Natural killer cell treated with Interleukin-12 subunit alpha and Interleukin-12 subunit beta and Interleukin-15 and Interleukin-18, amount 100 ng/mL, for 72 hours (primary cell): ENCODE measurements at places on chromosomes 11 and 22. TPM values are rescaled to one million over a fixed set of nuclear protein-coding genes. Genes with fewer than 3 reads are reported as not detected.

GRCh38 chr11:119027561-119028345, 2.9 kb downstream of the SLC37A4 start:
- no peak overlapping the region for H3K4me3 ChIP-seq
- no peak overlapping the region for H3K27ac ChIP-seq
- peaks cover 12% of the 10 kb centered on the region for H3K36me3 ChIP-seq

DNA sequence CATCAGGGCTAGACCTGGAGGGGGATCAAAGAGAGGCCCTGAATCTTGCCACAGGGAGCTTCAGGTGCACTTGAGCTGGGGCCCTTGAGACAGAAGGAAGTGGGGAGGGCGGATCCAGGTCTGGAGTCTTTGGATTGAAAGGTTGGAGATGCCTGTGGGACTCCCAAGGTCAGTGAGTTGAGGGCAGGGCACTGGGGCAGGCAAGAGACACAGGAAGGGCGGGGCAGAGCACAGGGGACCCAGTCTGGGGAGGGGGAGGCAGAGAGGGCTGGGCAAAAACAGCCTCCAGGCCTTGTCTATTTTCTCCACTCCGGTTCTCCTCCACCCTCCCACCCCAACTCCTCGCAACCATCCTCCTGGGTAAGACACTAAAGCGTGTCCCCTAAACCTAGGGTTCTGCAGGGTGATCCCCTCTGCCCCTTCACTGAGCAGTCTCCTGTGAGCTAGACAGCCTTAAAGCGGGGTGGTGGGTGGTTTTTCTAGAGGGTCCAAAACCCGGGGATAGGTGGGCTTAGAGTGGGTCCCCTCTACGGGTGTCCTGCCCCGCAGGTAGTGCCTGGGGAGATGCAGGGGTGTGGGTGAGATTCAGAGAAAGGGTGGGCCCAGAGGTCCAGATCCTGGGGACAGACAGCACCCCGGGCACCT, 38.6 kb upstream of the CELSR1 start:
- H3K4me3 ChIP-seq: peak overlapping the region; percentile 56
- no peak for DNase-seq
- peaks cover 10% of the 10 kb centered on the region for H3K36me3 ChIP-seq
- H3K4me1 ChIP-seq: peaks cover 24% of the 10 kb centered on the region
- no peaks in the 10 kb centered on the region for H3K27me3 ChIP-seq

DNA sequence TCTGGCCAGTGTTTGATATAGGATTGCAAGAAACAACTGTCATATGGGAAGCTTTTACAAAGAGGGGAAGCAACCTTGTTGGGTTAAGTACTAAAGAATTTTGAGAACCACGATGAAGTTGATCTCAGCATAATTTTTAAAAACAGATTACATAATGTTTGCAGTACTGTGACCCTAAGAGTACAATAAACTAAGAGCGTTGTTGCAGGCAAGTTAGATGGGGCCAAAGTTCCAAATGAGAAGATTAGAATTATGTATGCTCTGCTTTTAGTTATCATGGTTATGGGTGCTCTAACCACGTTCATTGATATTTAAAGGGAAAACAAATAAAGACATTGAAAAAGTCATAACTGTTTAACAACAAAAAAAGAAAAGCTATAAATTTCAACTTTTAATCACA, 177.5 kb downstream of the CNTN5 start:
- H3K27me3 ChIP-seq: no peaks in the 10 kb centered on the region
- no peak overlapping the region for H3K4me3 ChIP-seq
- DNase-seq: no peak
- no peak overlapping the region for H3K27ac ChIP-seq
- H3K36me3 ChIP-seq: peaks cover 9% of the 10 kb centered on the region
- no peaks in the 10 kb centered on the region for H3K4me1 ChIP-seq

Gene CCDC87
- not detected for total RNA-seq

- peaks cover 69% of the 10 kb centered on the region for H3K4me1 ChIP-seq
- peaks cover 17% of the 10 kb centered on the region for H3K36me3 ChIP-seq
- DNase-seq: no peak
- H3K27ac ChIP-seq: peak overlapping the region; percentile 99
Observed at GRCh38 chr11:67267188-67268080, 1.2 kb downstream of the GRK2 start.

- H3K4me1 ChIP-seq: no peaks in the 10 kb centered on the region
- no peak for DNase-seq
- peaks cover 17% of the 10 kb centered on the region for H3K36me3 ChIP-seq
- no peak overlapping the region for H3K4me3 ChIP-seq
- no peaks in the 10 kb centered on the region for H3K27me3 ChIP-seq
Observed at GRCh38 chr11:55357560-55358184, 10.1 kb upstream of the OR4A15 start.

DNA sequence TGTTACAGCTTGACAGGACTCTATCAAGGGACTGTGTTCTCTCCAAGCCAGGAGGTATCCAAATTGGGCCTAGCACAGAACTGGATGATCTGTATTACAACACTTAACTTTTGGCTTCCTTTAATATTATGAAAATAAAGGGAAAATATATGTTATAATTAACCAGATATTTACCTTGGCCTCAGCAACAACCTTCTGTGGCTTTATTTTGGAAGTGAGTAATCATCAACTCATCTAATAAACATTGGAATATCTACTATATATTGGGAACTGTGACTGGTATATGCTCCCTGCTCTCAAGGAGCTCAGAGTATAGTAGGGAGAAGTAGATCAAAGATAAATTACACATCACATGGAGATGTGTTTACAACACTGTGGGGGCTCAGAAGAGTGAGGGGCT, 352.2 kb downstream of the METTL15 start:
- no peaks in the 10 kb centered on the region for H3K4me1 ChIP-seq
- H3K36me3 ChIP-seq: peaks cover 3% of the 10 kb centered on the region
- no peak for DNase-seq

- H3K36me3 ChIP-seq: peaks cover 38% of the 10 kb centered on the region
- H3K4me3 ChIP-seq: no peak overlapping the region
- H3K4me1 ChIP-seq: peaks cover 11% of the 10 kb centered on the region
- no peak for DNase-seq
- no peak overlapping the region for H3K27ac ChIP-seq
Observed at GRCh38 chr22:41885516-41885915, 29.4 kb downstream of the SHISA8 start.

Gene MMP11
- 0.50 TPM for total RNA-seq

Gene ANO1
- total RNA-seq: not detected

- DNase-seq: no peak
- H3K36me3 ChIP-seq: peaks cover 4% of the 10 kb centered on the region
- no peak overlapping the region for H3K27ac ChIP-seq
- no peaks in the 10 kb centered on the region for H3K4me1 ChIP-seq
Observed at GRCh38 chr11:7642747-7643146, 30.6 kb downstream of the CYB5R2 start.

Gene SCGB1D2
- total RNA-seq: not detected

Gene ARHGAP8
- total RNA-seq: 0.64 TPM

DNA sequence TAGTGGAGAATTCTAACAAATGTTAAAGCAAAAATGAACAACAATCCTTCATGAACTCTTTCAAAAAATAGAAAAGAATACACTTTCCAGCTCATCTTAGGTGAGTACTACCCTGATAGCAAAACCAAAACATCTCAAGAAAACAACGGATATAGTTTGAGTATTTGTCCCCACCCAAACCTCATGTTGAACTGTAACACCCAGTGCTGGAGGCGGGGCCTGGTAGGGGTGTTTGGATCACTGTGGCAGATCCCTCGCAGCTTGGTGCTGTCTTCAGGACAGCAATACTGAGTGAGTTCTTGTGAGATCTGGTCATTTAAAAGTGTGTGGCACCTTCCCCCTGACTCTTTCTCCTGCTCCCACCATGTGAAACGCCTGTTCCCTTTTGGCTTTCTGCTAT, 27.0 kb downstream of the NCAPD3 start:
- H3K4me1 ChIP-seq: no peaks in the 10 kb centered on the region
- H3K27me3 ChIP-seq: no peaks in the 10 kb centered on the region
- no peak overlapping the region for H3K4me3 ChIP-seq

GRCh38 chr11:13140028-13140870, 131.1 kb downstream of the RASSF10 start:
- no peak overlapping the region for H3K27ac ChIP-seq
- peaks cover 45% of the 10 kb centered on the region for H3K27me3 ChIP-seq
- no peaks in the 10 kb centered on the region for H3K4me1 ChIP-seq
- H3K36me3 ChIP-seq: no peaks in the 10 kb centered on the region
- DNase-seq: no peak

- no peaks in the 10 kb centered on the region for H3K27me3 ChIP-seq
- peak overlapping the region; percentile 90 for H3K27ac ChIP-seq
- no peak for DNase-seq
- H3K4me3 ChIP-seq: peak overlapping the region; percentile 96
- peaks cover 56% of the 10 kb centered on the region for H3K4me1 ChIP-seq
Observed at GRCh38 chr11:57427727-57428082, 784 bp upstream of the SLC43A3 start.

Gene MPEG1
- 0.11 TPM for total RNA-seq

Gene GSTT2B
- total RNA-seq: not detected

GRCh38 chr11:29231586-29231985, 785.2 kb downstream of the KCNA4 start:
- DNase-seq: no peak
- H3K36me3 ChIP-seq: peaks cover 7% of the 10 kb centered on the region
- no peaks in the 10 kb centered on the region for H3K4me1 ChIP-seq
- H3K4me3 ChIP-seq: no peak overlapping the region

DNA sequence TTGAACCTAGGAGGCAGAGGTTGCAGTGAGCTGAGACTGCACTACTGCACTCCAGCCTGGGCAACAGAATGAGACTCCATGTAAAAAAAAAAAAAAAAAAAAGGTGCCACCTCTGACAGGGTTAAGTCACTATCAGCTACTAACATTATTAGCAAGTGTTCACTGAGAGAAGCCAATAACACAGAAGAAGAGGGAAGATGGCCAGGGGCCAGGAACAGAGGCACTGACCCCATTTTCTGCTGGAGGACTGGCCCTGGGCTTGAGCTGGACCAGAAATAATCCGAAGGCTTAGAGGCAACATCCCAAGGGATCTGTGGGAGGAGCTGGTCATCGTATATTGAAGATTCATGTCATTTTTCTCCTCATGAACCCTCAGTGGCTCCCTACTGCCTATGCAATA, 5.0 kb downstream of the SLC5A1 start:
- peaks cover 7% of the 10 kb centered on the region for H3K4me1 ChIP-seq
- no peaks in the 10 kb centered on the region for H3K36me3 ChIP-seq
- no peak overlapping the region for H3K27ac ChIP-seq
- H3K4me3 ChIP-seq: no peak overlapping the region
- peaks cover 62% of the 10 kb centered on the region for H3K27me3 ChIP-seq

- no peak overlapping the region for H3K27ac ChIP-seq
- no peak overlapping the region for H3K4me3 ChIP-seq
- no peaks in the 10 kb centered on the region for H3K36me3 ChIP-seq
- no peak for DNase-seq
- peaks cover 3% of the 10 kb centered on the region for H3K27me3 ChIP-seq
Observed at GRCh38 chr11:2358754-2359442, 18.2 kb upstream of the CD81 start.

- no peaks in the 10 kb centered on the region for H3K36me3 ChIP-seq
- no peaks in the 10 kb centered on the region for H3K4me1 ChIP-seq
- H3K4me3 ChIP-seq: no peak overlapping the region
- H3K27ac ChIP-seq: no peak overlapping the region
Observed at GRCh38 chr22:45468872-45469271, 33.8 kb upstream of the FBLN1 start.

DNA sequence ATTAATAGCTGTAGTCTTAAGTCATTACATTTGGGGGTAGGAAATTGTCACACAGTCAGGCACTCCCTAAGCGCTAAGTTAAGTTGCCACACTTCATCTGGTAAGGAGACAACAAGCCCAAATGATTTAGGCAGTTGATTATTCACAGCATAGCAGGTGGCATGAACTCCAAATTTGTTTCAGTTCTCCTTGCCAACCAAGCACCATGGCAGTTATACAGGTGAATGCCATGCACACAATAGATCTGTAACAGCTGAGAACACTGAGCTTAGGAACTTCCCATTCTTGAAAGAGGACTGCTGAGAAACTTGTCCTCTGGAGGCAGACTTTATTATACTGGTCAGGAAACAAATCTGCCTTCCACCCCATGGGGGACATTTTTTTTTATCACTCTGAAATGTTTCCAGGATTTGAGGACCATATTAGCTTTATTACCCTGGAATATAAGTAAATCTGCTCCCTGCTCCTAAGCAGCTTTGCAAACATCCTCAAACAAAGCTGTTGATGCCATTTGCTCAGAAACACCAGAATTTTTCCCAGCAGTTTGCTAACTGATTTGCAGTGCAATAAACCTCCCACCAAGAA, 5.1 kb upstream of the INTS4 start:
- DNase-seq: no peak
- no peaks in the 10 kb centered on the region for H3K36me3 ChIP-seq
- H3K27ac ChIP-seq: no peak overlapping the region
- no peak overlapping the region for H3K4me3 ChIP-seq
- H3K27me3 ChIP-seq: peaks cover 6% of the 10 kb centered on the region
- peaks cover 7% of the 10 kb centered on the region for H3K4me1 ChIP-seq

GRCh38 chr11:76714493-76714892, 43.9 kb upstream of the LRRC32 start:
- no peaks in the 10 kb centered on the region for H3K4me1 ChIP-seq
- H3K27me3 ChIP-seq: no peaks in the 10 kb centered on the region
- DNase-seq: no peak
- H3K4me3 ChIP-seq: no peak overlapping the region

GRCh38 chr11:33747979-33748378, 11.8 kb upstream of the CD59 start:
- H3K4me1 ChIP-seq: peaks cover under 1% of the 10 kb centered on the region
- DNase-seq: no peak
- H3K36me3 ChIP-seq: peaks cover 9% of the 10 kb centered on the region
- H3K27ac ChIP-seq: no peak overlapping the region
- H3K4me3 ChIP-seq: no peak overlapping the region

Gene MS4A12
- total RNA-seq: not detected

DNA sequence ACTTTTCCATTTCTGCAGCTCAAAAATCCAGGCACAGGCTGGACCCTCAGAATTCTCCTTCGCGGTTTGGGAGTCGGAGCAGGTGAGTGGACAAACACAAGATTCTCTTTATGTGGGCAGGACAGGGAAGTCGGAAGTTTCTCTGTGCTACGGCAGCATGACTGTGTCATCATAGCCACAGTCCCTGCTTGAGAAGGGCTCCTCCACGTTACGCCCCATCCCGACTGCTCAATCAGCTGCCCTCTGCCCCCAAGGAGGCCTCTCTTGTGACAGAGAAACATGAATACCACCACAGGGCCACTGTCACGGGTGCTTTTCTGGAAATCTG, 89.0 kb upstream of the SHISAL1 start:
- no peak overlapping the region for H3K27ac ChIP-seq
- DNase-seq: no peak
- no peaks in the 10 kb centered on the region for H3K4me1 ChIP-seq
- no peak overlapping the region for H3K4me3 ChIP-seq
- H3K36me3 ChIP-seq: no peaks in the 10 kb centered on the region

GRCh38 chr11:77596626-77597025, 6.9 kb downstream of the AQP11 start:
- no peaks in the 10 kb centered on the region for H3K27me3 ChIP-seq
- no peak overlapping the region for H3K27ac ChIP-seq
- DNase-seq: no peak
- H3K4me1 ChIP-seq: no peaks in the 10 kb centered on the region

Gene BEST1
- total RNA-seq: 1.0 TPM

Gene TIGD3
- total RNA-seq: 1.3 TPM
